ENCODE measurements at places on chromosomes 6 and 20.
A peak's percentile ranks its signal among the peaks of the same experiment; 100 is the strongest.

- DNase-seq, result no peak
Observed at GRCh38 chr20:25071734-25072133, 10.2 kb downstream of the VSX1 start.

GRCh38 chr6:70657706-70658105 is 10.0 kb upstream of the SMAP1 start:
- no peak for DNase-seq

DNA sequence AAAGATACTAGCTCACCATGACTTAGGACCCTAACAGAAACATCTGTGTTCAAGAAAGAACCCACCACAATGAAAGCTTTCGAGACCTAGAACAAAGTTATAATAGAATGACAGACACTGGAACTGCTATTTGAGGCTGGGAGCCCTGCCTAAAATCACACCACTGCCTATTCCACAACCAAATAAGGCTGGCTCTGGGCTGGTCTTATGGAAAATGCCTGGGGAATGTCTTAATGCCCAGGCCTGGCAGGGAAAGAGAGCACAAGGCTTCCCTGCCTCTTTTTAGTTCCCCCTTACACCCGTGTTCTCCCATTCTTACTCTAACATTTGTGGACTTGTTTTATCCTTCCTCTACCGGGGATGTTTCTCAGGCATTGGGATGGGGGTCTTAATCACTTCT is 5.6 kb upstream of the METTL24 start:
- DNase-seq, result no peak

DNA sequence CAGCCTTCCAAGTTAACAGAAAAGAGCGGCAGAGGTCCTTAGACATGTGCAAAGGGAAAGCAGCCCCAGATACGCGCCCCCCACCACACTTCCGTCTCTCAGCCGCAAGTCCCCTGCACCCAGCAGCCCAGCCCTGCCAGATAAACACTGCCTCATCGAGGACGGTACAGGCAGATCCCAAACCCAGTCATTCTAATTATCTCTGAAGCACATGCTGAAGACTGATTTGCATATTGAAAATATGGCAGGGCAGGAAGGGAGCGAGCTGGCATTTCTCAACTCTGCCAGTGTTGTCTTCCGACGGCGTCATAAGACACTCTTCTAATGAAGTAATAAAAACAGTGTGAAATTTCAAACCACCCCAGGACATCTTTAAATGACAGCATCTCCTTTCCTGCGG is 122.8 kb upstream of the CDH4 start:
- DNase-seq, result no peak

GRCh38 chr20:44692932-44693480 is 22.2 kb upstream of the CCN5 start:
- DNase-seq, result peak; percentile 71

GRCh38 chr20:47524015-47524784 is 22.5 kb downstream of the NCOA3 start:
- DNase-seq, result no peak

DNA sequence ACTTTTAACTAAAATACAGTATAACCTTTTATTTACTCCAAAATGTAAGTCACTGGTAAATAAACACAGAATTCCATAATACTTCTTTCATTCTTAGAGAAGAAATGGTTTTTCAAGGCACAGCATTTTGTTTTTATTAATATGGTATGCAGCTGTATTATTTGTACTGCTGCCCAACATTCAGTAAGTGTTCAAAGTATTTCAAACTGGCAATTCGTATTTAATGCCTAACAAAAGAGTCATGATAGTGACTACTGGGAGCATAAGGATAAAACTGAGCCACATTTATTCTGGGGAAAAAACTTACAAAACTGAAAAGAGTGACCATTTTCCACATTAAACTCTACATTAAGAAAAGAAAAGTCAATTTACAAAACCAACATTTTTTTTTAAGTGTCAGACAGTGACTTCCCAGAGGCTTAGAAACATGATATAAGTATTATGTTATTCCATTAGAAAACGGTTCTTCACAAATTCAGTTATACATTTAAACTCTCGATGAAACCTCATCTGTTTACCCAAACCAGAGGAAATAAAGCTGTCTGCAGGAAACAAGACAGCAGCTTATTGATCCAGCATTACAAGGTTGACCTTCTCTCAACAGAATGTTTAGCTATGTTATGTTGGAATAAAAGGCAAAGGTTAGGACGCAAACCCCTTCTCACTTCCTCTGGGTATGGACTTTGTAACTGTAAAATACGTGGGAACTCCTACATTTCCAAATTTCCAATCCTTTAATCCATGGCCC is 24.3 kb downstream of the EPB41L2 start:
- no peak for DNase-seq

DNA sequence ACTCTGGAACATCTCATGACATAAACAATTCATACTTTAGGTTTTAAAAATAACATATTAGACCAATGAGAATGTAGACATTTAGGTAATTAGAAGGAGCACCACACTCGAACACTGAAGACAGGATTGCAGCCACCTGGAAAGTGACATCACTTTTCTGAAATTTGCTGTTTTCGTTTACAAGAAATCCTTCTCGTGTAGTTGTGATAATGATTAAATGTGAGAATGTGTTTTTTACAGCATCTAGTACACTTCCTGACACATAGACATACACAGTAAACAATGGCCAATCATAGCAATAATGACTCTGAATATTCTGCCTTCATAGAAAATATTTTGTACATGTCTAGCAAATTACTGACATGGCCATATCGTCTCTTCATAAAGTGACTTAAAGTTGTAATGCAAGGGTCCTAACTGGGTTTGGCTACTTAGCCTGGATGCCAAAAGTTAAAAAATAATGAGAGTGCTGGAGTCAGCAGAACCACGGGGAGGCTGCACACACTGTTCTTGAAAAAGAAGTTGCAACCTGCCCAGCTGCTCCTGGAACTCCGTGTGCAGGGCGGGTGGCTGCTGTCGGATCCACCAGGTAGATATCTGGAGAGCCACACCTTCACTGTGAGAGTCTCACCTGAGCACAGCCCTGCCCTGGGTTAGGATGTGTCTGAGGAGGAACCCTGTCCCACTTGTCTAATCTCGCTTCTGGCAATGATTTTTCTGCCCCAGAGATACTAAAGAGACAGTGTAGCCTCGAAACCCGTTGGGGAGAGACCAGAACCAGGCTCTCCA is 212.9 kb downstream of the QKI start:
- no peak for DNase-seq

DNA sequence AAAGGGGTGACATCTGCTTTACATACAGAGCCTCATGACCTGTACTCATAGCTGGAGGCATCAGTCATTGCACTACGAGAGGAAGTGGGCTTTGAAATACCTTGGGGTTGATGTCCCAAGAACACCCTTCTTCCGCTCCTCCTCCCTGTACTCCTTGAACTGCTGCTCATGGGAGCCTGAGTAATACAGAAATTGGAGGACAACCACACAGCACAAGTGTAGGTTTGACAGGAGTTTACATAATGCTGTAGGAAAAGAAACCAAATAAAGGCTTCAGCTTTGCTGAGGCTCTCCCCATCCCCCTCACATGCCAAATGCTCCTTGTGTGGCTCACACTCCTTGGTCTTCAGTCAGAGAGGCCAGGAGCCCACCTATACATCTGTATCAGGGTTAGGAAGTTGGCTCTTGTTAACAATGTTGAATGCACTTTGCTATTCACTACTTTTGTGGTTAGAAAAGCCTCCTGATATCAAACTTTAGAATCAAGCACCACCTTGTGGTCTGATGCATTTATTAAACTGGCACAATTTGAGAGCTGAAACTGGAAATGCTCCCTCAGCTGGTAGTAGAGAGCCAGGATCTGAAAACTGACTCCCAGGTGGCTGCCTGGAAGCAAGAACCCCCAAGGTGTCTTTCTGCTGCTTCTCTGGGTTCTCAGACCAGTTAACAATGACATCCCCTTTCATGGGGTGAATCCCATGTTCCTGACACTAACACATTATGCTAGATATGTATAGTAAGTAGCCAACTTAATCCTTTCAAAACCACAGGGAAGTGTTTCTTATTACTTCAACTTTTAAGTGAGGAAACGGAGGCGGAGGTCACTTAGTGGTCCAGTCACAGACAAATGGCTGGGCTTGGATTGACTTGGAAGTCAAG is 56.2 kb upstream of the EDN1 start:
- DNase-seq, result no peak

DNA sequence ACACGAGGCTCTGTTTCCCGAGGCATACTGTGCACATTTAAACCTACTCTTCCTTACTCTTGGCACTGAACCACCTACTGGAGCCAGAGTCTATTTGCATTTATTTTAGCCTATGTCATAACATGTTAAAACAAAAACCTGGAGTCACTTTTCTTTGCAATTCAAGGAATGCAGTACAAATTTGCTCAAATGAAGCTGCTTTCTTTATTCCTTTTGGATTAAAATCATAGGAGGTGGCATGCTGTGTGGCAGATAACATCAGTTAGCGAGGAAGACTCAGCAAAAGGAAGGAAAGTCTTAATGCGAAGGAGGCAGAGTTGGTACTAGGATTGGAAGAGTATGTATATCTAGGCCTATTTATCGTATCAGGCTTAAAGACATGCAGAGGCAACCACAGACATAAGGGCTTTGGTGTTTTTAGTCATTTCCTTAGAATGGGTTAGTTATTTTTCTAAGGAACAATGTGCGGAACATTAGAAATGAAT is 92.9 kb downstream of the SAMD3 start:
- DNase-seq, result no peak

GRCh38 chr6:33963136-33963750 is 159.4 kb upstream of the MLN start:
- no peak for DNase-seq

DNA sequence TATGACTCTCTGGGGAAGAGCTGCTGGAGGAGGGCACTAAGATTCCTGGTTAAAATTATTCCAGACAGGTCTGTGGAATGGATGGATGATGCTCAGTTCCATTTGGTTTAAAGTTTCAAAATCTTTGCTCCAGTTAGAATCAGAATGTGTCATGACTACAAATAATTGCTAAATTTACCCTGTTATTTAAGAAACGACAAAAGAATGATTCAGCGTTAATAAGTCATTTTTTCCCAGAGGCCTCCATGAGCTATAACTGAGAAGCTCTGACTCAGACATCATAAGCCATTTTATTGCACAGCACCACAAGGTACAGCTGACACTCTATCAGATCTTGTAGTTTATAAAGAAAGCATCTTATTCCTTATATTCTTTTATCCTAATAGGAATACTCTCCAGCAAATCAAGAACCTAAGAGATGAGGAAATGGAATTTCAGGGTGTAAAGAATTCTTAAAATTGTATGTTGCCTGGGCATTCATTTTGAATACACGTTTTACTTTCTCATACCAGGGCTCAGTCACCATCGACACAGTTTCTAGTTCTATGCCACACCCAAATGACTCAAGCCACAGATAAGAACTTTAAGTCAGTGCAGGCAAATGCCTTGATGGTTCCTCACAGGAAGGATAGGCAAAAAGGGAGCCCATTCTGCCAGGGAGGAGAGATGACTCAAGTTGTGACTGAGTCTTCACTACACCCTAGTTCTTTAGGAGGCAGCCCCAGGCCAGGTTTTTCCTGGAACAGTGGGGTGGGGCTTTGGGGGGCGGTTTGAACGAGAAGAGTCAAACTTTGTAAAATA is 636.0 kb downstream of the MMUT start:
- no peak for DNase-seq

DNA sequence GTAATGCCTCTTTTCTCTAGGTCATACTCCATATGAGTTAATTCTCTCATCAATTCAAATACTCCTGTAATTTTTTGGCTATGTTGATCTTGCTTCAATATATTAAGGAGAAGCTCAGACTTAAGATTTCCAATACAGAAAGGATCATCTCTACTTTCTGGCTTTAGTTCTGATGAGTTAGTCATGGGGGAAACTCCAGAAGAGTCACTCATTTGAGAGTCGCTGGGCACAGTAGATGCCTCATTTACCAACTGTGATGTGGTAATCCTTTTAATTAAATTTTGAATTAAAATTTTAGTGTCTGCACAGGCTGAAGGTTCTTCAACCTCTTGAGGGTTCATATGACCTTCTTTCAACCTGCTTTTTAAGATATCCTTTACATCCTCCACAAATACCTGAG is 38.5 kb downstream of the DST start:
- DNase-seq, result no peak

GRCh38 chr6:128882991-128883611 is at the start of gene LAMA2:
LAMA2 (plus strand) TSS chr6:128883138; CDS start chr6:128883246, 108 bp downstream.
- DNase-seq, result peak; percentile 77

- no peak for DNase-seq
Observed at GRCh38 chr20:12159261-12159660, 241.6 kb downstream of the BTBD3 start.

- no peak for DNase-seq
Observed at GRCh38 chr6:35600659-35601125, 88.0 kb upstream of the TULP1 start.

GRCh38 chr6:63487103-63487813 is 85.0 kb upstream of the LOC128125822 start:
- no peak for DNase-seq

- DNase-seq, result no peak
Observed at GRCh38 chr20:41425180-41425884, 58.7 kb upstream of the EMILIN3 start.

- DNase-seq, result no peak
Observed at GRCh38 chr6:332671-333070, 40.4 kb downstream of the DUSP22 start.

- no peak for DNase-seq
Observed at GRCh38 chr20:42435230-42435629, 754.5 kb downstream of the PTPRT start.

GRCh38 chr6:26430787-26431186 is 9.5 kb upstream of the BTN3A3 start:
- DNase-seq, result no peak

DNA sequence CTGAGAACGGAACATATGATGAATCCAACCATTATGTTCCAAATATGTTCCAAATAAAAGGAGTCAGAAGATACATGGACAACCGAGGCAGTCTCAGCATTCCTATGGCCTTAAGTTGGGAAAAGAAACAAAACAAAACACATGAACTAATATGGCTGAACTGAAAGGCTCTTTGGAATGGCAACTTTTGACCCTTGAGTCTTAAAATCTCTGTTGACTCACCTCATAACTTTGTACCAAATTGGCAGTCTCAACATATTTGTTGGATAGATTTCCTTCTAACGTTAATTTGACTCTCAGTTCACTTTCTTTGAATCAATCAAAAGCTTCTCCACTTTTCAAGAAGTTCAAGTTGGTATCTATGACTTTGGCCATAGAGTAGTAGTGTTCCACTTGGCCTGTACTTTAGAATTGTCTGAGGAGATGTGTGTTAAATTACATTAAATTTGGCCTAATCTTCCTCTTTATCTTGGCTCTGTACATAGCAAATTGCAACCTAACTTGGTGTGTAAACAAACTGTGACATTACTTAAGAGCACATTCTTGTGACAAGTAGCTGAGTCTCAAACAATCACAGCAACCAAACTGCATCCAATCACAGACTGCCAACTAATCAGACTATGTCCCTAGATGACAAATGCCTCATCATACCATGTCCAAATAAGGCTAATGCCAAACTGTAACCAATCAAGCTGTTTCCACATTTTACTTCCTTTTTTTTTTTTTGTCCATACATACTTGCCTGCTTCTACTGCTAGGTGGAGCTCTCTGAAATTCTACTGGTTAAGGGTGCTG is 208.8 kb downstream of the BMP2 start:
- DNase-seq, result no peak
